Naive thymus-derived CD8-positive, alpha-beta T cell (primary cell): ENCODE measurements at places on chromosomes 1 and 21.
A peak's percentile ranks its signal among the peaks of the same experiment; 100 is the strongest.

DNA sequence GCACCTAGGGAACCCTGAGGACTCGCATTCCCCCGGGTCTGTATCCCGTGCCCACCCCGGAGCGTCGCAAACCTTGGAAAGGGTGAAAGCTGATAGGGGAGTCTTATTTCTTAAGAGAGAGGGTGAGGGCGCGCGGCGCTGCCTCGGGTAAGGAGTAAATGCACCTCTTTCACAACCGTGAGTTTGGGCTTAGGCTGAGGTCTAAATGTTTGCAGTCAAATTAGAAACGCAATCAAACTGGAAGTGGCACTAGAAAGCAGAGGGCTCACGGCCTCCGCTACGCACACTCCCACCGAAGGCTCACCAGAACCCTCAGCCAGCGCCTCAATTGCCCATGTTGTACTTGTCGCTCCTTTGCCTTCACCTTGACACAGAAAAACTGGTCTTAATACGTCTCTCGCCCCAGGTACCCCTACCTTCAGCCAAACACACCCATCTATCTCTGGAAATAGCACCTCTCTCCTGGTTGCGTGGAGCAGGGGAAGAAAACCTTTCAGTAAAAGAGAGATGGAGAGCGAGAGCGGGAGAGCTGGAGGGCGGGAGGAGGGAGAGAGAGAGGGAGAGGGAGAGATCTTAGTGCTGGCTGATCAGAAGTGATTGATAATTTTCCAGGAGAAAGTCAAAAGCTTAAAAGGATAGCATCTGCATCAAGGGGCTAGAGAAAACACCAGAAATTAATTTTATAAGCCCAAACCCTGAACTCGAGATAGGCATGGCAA lies 1.7 kb upstream of the HLX start:
- no peak for DNase-seq

DNA sequence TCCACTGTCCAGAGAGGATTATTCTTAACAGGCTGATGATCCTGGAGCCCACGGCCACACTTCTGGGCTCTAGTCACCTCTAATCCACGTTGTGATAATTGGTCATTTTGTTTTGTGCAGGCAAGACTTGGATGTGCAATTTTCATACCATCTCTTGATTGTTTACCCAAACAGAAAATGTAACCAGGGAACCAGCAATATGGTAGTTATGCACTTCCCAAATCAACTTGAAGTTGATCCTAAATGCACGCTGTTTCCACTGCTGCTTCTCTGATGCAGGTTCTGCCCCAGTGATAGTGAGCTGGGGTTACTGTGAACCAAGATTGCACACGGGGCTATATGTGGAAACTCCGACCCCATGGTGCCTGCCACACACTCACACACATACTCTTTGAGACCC lies 14.7 kb upstream of the KCNJ15 start:
- DNase-seq = no peak

DNA sequence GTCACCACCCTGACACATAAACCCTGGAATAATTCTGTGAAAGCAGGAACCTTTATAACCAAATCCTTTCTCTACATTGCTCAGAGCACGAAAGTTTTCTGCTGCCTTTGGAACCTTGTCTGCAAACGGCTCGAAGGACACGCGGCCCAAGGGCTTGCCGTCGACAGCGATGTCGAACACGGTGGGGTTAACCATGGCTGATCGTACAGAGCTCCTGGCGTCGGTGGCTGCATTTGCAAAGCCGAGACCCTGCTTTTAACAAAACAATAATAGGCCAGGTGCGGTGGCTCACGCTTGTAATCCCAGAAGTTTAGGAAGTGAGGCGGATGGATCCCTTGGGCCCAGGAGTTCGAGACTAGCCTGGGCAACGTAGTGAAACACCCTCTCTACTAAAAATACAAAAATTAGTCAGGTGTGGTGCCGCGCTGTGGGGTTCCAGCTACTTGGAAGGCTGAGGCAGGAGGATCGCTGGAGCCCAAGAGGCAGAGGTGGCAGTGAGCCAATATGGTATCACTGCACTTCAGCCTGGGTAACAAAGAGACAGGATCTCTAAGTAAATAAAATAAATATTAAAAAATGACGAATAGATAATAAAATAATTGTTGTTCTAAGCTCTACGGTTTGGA lies 2.2 kb upstream of the EIF2B3 start:
- no peak for DNase-seq

DNA sequence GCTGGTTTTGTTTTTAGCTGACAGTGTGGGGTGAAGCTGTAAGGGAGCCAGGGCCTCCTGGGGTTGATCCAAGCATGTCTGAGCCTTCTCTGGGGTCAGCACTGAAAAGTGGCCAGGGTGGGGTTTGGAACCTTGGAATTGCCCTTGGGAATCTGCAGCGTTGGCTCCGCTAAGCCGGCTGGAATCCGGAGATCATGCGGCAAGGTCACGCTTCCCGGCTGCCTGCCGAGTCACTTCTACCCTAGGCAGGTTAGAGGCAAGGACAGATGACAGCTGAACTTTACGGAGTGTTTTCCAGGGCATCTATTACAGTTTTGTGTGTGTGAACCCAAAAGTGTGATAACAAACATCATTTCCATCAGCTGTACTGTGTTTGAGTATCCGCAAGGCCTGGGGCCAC lies 17.1 kb downstream of the ABCG1 start:
- no peak for DNase-seq

- DNase-seq = no peak
These were observed 1.0 kb downstream of the LYST start for GRCh38 chr1:235865565-235866204.

GRCh38 chr1:9689971-9690381 lies 38.4 kb downstream of the PIK3CD start:
- no peak for DNase-seq

DNA sequence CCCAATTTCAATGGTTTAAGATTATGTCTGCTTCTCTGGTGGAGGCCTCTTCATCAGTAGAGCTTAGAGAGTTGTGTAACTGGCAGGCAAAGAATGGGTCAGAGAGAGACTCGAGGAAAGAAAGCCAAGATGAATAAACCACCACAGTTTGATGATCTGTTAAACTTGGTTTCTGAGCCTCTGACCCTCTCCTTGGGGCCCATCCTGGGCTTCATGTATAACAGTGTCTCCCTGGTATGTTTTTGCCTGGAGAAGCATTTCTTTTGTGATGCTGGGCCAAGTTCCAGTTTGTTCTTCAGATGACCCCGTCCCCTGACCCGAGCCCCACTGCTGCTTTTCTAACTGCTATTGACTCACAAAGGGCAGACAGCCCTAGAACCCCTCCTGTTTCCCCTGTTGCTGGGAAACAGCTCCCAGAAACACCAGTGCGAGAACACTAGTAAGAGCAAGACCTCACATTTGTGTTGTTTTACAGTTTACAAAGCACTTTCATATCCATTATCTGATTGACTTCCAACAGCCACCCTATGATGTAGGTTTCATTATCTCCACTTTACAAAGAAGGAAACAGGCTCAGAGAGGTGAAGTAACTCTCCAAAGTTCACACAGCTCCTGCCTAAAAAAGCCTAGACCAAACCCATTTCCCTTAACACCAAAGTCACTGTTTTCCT lies 9.0 kb downstream of the CD2 start:
- DNase-seq = no peak

DNA sequence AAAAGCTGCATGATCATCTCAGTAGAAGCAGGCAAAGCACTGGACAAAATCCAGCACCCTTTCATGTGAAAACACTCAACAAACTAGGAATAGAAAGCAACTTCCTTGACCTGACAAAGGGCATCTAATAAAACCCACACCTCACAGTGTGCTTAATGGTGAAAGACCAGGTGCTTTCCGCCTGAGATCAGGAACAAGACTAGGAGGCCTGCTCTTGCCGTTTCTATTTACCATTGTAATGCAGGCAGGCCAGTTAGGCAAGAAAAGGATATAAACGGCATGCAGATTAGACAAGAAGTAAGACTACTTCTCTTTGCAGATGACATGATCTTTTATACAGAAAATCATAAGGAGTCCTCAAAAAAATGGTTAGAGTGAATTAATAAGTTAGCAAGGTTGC lies 37.2 kb downstream of the SLC37A1 start:
- DNase-seq = no peak

DNA sequence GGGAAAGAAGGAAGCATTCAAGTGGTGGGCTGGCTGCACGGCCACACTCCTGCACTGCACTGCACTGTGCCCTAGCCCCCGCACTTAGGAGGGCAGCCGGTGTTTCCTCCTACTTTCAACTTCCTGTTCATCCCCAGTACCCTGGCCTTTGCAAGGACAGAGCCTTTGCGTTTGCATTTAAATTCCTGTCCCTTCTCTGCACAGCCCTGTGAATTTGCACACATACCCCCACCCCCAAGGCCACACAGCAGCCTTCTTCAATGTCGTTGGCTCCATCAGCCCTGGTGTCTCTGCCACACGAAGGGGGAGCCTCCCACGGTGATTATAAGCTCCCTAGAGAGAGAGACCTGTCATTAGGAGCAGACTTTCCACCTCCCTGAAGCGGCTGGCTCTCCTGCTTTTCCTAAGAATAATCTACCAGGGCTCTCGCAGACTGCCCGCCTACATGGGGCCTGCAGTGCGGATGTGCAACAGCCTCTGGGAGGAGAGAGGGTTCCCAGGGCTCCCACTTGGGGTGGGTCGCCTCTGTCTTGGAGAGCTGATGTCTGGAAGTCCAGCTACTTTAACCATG lies 13.2 kb upstream of the SLC45A3 start:
- no peak for DNase-seq

DNA sequence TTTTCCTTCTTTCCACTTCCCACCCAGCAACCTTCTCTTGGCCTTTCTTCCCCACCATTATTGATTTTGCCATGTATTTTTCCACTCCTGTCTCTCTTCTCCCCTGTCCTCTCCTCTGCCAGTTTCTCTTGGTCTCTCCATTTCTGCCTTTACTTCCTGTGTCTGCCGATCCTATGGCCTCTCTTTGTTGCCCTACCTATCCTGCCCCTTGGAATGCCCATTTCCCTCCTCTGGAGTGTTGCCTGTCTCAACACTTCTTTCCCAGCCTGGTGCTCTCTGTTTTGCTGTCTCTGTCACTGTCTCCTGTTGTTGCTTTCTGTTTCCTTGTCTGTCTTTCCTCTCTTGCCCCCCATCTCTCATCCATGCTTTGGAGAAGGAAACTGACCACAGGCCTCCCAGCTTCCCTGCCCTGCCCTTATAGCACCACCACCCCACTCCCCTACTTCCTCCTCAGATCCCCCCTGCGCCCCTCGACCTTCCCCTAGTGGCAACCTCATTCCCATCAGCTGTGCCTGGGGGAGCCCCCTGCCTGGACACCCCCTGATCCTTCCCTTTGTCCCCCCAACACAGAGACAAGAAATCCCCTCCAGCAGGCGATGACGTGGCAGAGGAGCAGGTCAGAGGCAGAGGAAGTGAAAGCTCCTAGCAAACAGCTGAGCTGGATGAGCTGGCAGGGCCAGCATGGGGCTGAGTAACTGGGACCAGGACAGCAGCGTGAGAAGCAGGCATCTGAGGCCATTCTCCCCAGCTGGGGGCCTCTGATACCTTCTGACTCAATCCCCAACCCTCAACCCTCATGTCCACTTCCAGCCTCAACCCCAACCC lies 6.6 kb upstream of the ETV3L start:
- DNase-seq = no peak

- DNase-seq = no peak
These were observed 19.8 kb downstream of the ATP6V1G3 start for GRCh38 chr1:198520524-198521254.

- no peak for DNase-seq
These were observed 222.4 kb downstream of the LRRC40 start for GRCh38 chr1:69982992-69983391.

DNA sequence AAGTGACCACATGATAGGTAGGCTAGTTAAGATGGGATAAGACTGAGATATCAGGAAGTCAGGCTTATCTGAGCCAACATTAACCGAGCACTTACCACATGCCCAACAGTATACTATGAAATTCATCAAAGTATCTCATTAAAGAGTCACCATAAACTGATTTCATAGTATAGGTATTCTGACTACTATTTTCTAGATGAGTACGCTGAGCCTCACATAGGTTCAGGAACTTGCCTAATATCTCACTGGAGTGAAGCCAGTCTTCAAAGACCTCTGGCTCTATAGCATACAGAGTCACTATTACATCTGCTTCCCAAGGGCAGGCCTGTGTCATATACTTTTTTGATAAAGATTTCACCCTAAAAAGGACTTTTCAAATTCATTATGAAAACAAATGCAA lies 115.6 kb upstream of the NGF start:
- DNase-seq = no peak

DNA sequence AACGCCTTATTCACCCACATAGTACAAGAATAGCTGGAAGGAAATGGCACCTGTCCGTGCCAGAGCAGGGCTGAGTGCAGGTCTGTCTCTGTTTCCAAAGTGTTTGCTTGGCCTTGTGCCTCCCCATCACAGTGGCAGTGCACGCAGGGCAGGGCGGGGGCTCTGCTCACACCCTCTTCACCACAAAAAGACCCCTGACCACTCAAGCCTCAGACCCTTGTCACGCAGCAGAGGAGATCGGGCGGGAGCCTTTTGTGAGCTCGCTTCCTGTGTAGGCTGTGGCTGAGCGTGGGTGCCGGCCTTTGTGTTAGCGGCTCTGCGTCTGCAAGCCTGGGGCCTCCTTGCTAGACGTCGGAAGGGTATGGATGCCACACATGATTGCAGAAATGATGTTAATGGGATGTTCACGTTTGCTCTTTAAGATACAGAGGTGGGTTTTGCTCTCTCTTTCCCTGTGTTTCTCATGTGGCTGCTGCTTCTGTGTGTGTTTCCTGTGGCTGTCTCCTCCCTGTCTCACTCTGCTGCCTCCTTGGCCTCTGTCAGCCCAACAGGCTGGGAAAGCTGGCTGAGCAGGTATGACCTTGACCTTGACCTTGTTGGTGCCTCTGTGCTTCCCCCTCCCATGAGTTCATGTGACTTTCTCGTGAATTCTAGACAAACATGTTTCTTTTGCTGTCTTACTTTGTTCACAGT lies 45.4 kb downstream of the S100B start:
- peak; percentile 84 for DNase-seq

DNA sequence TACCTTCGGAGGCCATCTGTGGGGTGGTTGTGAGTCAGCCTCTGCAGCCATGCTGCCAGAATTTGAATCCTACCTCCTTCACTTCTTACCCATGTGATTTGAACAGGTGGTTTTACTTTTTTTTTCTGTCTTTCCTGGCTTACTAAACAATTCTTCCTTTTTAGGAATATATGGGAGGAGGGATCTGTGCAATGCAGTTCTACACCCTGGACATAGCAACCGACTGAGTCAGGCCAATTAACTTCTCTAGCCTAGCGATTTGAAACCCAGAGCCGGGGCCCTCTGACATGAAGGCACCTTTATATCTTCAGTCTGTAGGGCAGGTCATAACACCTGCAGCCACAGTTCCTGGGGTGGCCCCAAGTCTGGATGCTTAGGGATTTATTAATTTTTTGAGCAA lies 83.6 kb downstream of the ST6GALNAC3 start:
- no peak for DNase-seq

DNA sequence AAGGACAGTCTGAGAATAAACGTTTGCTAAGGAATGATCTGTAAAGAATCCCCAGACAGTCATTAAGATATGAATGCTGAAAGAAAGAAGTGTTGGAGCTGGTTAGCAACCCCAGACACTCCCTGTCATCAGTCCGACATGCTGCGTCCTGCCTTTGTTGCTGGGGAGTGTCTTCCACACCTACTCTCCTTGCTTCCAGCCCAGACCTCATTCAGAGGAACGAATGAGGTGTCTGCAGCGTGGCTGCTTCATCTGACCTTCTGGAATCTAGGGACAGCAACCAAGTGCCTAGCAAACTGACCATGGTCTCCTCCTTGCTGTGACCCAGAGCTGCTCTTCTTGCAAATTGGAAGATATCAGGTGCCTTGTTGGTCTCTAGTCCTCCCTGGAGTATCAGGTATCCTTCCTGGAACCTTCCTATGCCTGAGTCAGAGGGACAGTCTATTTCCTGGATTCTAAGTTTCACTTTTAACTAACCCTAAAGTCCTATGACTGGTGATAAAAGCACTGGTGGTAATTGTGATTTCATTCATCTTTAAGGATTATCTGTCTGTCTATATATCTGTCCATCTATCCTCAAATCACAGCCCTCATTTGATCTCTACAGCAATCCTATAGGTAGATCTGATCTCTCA lies 45.3 kb downstream of the NFASC start:
- DNase-seq = no peak
